ENCODE measurements at places on chromosomes 4 and X. TPM values are rescaled to one million over a fixed set of nuclear protein-coding genes. Genes with fewer than 3 reads are reported as not detected.

The FRMD7 gene
- not detected for total RNA-seq

The EIF4E gene
- total RNA-seq: 161 TPM

The SLC25A14 gene
- total RNA-seq: 9.2 TPM

The SORBS2 gene
- total RNA-seq: 6.3 TPM

The RAB40A gene
- total RNA-seq: not detected

The TBX22 gene
- total RNA-seq: not detected

The RBM10 gene
- 33.4 TPM for total RNA-seq

The RAB39B gene
- total RNA-seq: not detected

The ZNF711 gene
- 0.88 TPM for total RNA-seq

The CTAG2 gene
- not detected for total RNA-seq
